ENCODE measurements at places on chromosomes 3 and 15. TPM values are rescaled to one million over a fixed set of nuclear protein-coding genes. Genes with fewer than 3 reads are reported as not detected.

The SPG21 gene
- 98.7 TPM for total RNA-seq

The ANKRD34C gene
- not detected for total RNA-seq

The TM4SF4 gene
- total RNA-seq: not detected

The SPATA12 gene
- not detected for total RNA-seq

The NEO1 gene
- 22.6 TPM for total RNA-seq

The PLOD2 gene
- total RNA-seq: 211 TPM

The ROBO2 gene
- 0.66 TPM for total RNA-seq

The CLDN11 gene
- 195 TPM for total RNA-seq

The NR1D2 gene
- 24.1 TPM for total RNA-seq

The TGM4 gene
- total RNA-seq: not detected

The CIB2 gene
- total RNA-seq: 2.4 TPM

The CRTC3 gene
- total RNA-seq: 18.5 TPM

Measured in placental pericyte (primary cell).